ENCODE measurements at places on chromosomes 7 and 10.

- DNase-seq: no peak
Measured at GRCh38 chr7:7934945-7935344, 33.7 kb upstream of the GLCCI1 start.

DNA sequence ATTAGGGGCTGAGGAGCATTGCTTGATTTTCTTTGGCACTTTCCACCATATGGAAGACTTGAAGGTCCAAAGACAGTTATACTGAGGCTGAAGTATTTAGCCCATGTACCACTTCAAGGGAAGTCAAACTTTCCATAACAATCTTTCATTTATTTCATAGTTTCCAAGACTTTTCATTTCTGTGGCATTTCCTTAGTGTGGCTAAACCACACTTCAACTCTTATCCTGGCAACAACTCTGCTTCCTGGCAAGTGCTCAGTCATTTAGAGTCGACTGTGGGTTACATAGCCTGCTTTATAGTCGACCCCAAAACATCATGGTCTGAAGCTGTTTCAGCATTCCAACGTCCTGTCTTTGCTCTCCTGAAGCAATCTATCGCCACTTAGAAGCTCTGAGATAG is 343.0 kb upstream of the SEMA3D start:
- DNase-seq: no peak

DNA sequence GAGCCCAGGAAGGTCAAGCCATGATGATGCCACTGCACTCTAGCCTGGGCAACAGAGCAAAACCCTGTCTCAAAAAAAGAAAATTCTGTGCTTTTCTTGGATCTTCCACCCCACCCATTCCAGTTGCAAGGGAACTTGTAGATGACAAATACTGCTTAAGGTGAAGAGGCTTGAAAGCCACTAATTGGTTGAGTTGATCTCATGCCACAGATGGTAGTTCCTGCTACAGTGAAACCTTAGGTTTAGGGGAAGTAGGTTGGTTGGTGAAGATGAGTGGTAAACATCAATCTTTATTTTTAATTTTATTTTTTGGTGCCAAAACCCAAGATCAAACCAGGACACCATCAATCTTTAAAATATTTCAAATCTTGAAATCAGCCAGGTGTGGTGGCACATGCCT is 2.9 kb upstream of the GDI2 start:
- no peak for DNase-seq

GRCh38 chr10:72605122-72605521 is 20.8 kb downstream of the MICU1 start:
- DNase-seq: no peak

DNA sequence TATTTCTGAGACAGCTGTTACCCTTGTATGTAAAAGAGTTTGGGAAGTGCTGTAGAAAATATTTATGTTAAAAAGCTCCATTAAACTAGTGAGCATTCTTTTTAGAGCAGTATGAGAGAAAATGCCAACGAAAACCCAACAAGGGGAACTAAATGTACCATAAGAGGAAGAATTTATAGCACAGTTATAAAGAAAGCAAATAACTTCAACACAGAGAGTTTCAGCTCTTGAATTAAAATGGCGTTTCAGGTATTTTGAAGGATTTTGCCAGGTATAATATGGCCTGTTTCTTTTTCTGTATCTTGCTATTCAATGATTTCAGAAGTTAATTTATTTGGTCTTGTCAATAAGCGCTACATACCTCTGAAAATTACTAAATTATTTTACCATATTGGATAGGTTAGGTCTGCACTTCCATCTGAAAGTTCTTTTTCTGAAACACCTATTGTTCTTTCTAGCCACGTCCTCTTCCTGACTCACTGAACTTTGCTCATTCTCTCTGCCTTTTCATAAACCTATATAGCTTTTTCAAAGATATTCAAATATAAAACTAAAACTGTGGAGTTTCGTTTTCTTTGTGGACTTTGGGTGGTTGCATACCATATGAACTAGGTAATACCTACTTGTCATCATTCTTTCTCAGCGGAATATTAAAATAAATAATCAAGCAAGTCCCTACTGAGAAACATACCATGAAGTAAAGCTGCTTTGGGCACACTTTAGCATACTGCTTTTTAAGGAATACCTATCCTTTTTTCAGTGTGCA is 136.1 kb downstream of the SEMA3A start:
- DNase-seq: no peak

GRCh38 chr10:2548071-2548470 is 519.3 kb upstream of the PFKP start:
- DNase-seq: no peak

DNA sequence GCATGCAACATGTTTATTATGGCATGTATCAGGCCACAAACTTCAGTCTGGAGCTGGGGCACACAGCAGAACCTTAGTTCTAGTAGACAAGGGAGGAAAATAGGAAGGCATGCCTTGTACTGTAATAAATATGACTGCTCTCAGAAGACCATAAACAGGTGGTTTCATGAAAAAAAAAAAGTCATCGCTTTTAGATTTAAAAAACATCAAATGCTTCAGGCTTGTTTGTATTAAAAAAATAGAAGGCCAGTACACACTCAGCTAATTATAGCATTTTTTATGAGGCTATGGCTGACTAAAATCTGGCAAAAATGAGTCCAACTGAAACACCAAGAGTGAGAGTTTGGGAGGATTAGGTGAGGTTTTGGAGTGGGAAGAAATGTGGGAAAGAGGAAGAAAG is 204.1 kb downstream of the JAZF1 start:
- no peak for DNase-seq

- no peak for DNase-seq
Measured at GRCh38 chr10:43863859-43864591, 215.3 kb upstream of the ZNF32 start.

DNA sequence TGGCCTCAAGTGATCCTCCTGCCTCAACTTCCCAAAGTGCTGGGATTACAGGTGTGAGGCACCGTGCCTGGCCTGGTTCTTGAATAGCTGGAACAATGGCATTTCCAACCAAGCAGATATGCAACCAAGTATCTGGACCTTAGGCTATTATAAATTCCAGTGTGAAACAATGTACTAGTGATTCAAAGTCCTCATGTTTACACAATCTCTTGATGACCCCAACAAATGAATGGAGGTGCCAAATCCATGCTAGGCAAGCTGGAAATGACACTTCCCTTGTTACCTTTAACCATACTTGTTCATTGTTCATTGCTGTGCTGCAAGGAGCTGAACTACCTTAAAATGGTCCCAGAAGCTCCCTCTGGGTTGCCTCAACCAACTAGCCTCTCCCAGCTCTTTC is 282.2 kb upstream of the KLF14 start:
- no peak for DNase-seq

DNA sequence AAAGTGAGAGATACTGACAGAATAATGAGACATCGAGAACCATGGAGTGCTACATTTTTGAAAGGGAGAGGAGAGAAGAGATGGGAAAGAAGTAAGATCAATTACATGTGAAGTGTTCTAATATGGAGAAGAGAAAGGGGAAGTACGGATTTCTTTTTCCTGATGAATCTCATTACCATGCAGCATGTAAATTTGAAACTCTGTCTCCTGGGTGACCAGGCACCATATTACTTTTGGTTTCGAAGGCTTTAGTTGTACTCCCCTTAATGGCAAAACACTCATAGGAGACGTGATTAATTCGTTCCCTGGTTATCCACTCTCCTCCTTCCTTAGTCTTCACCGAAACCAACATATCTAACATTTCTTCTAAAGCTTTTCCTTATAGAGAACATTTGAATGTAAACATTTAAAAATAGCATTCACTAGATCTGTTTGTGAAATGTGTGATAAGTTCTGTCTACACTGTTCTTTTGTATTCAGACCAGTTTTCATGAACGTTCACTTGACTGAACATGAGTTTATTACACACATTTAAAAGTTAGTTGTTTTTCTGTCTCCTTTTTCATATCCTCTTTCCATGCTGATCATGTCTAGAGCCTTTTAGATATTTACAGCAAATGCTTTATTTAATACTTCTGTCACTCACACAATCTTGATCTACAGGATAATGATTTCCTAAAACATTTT is 80.2 kb upstream of the MSRB2 start:
- no peak for DNase-seq

DNA sequence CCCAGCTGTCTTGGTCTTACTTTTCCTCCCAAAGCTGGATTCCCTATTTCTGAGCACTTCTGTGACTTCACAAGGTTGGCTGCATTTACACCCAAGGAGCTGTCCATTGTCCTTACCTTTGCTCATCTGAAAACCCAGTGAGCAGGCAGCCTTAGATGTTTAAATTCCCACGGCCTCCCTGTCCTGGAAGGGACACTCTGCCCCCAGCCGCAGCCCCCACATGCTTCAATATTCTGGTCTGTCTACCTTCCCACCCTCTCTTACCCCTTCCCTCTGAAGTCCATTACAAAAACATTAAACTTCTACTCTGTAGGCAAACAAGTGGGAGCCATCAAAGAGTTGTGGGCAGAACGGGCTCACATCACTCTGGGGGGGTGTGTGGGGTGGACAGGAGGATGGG is 73.8 kb upstream of the EFCAB10 start:
- DNase-seq: no peak

DNA sequence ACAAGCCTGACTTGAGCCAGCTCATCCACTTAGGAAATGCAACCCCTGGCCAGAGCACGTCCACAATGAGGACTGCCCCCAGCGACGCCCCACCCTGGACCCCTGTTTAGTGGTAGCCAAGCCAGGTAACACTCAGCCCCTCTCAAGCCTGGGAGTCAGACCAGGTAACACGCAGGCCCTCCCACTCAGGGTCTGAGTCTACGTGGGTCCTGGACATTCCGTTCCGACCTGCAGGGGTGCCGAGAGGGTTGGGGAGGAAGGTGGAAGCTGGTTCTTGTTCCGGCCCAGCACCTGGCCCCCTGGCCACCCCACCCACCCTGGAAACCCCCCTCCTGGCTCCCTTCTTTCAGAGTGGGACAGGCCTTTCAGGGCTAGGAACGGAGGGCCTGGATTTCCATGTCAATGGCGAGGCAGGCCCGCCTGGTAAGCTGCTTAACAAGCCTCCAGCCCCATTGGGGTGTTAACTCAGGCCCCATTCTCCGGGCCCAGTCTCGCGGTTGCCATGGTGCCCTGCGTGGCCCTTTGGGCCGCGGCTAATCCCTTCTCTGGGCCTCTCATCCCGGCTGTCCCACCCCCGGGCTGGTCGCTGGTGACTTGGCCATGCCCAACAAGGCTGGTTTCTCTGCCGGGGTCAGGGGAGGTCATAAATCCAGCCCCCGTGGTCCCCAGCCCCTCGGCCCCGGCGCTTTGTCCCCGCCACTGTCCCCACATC is 19.7 kb upstream of the LFNG start:
- DNase-seq: no peak

- DNase-seq: no peak
Measured at GRCh38 chr10:78929541-78929940, 139.2 kb upstream of the ZMIZ1 start.

- no peak for DNase-seq
Measured at GRCh38 chr10:37854626-37855025, 2.8 kb downstream of the ZNF248 start.

All from stimulated activated CD4-positive, alpha-beta T cell treated with anti-CD3 and anti-CD28 coated beads, Interleukin-4, amount 100 ng/mL, for 1 hour (primary cell).